ENCODE measurements at places on chromosomes 13 and 19. TPM values are rescaled to one million over a fixed set of nuclear protein-coding genes. Genes with fewer than 3 reads are reported as not detected.

DNA sequence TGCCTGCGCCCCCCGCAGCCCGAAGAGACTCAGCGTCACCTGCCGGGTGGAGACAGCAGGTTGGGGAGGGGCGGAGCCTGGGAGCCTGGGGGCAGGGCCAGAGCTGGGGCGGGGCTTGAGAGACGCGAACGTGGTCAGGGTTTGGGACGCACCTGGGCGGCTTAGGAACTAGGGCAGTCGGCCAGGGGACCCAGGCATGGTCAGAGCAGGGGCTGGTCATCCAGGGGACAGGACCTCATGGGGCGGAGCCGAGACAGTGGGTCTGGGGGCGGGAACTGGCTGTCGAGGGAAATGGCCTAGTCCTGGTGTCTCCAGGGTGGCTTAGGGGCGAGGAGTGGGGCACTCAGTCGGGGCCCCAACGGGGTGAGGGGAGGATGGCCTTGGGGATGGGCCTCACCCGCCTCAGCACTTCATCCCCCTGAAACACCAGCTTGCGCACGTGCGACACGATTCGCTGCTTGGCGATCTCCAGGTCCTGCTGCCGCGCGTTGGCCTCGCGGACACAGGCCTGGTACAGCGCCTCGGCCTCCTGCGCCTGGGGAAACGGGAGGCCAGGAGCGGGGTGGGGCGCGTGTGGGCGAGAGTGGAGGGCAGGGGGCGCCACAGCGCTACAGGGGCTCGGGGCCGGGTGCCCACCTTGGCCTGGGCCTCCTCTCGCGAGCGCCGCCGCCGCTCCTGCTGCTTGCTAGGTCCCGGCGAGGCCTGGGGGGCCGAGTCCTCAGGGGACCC lies 5.8 kb downstream of the GMIP start:
- no peak for DNase-seq
- peaks cover 9% of the 10 kb centered on the region for H3K36me3 ChIP-seq
- no peaks in the 10 kb centered on the region for H3K4me1 ChIP-seq
- H3K27me3 ChIP-seq: no peaks in the 10 kb centered on the region

DNA sequence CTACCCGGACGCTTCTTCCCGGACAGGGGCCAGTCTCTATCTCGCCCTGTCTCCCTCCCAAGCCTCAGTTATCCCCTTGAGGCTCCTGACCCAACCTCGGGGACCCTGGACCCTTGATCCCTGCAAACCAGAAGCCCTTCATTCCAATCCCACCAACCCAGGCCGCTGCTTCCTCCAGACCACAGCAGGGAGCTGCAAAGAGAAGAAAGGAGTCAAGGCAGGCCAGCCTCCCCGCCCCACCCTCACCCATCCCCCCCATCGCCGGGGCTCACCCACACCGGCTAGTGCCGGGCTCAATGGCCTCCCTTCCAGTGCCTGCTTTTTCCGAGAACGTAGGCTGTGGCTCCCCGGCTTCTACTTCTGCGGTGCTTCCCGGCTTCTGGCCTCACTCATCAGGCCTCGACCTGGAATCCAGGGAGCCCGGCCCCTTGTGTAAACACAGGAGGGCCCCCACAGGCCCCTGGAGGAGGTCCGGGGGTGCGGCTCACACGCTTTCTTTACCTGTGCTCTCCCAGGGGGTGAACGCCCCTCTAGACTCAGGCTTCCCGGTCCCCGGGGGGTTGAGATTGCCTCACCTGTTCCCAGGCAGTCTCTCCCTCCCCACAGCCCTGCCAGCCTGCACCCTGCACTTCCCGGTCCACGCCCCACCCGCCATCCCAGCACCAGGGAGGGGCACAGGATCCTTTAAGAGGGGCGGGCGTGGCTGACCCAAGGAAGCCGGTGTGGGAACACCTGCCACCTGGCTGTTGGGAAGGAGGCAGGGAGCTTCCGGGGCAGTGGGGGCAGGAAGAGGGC lies at the start of gene FAM83E:
FAM83E (minus strand) TSS at position 641 of the 795 bp plus-strand sequence. CDS start 1,704 bp downstream, outside the sequence.
- peaks cover 20% of the 10 kb centered on the region for H3K4me1 ChIP-seq
- H3K36me3 ChIP-seq: peaks cover 19% of the 10 kb centered on the region
- H3K27ac ChIP-seq: no peak within 1 kb of the TSS
- peak within 1 kb of the TSS; percentile 14 for H3K4me3 ChIP-seq

ZNF667 gene
- 3.1 TPM for total RNA-seq

VAV1 gene
- 28.4 TPM for total RNA-seq
